ENCODE measurements at places on chromosomes 7 and 10.

DNA sequence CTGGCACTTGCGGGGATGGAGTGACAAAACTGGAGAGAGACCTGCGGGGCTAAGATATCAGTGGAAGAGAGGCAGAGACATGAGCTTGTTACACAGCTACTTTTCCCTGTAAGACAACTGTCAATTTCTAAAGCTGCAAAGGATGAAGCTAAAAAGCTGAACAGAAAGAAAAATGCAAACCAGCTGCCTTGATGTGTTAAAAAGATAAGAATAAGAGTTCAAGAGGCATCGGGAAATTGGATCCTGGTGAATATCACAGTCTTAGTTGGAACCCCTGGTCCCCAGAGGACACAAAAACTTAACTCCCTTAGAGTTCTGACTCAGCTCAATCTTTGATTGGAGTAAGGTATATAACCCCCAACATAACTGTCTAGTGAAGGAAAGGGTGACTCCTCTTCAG, 38.8 kb downstream of the VPS41 start:
- DNase-seq: no peak

DNA sequence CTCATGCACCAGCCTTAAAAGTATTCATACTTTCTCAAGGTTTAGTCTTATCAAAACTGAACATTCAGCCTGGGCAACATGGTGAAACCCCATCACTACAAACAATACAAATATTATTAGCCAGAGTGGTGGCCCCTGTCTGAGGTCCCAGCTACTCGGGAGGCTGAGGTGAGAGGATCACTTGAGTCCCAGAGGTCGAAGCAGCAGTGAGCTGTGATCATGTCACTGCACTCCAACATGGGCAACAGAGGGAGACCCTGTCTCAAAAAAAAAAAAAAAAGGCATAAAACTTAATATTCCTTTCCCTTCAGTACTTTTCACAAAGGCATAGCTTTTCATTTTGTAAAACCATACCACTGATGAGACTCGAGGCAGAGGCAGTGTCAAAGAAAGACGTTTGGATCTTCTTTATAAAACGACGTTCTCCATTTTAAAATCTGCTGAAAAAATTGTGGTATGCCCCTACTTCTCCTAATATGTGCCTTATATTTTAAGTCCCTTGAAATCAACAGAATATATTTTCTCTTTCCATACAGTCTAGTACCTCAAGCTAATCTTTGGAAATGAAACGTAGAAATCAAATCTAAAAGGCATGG, 1.9 kb downstream of the NSUN6 start:
- no peak for DNase-seq

GRCh38 chr10:5466451-5467206, 32.7 kb downstream of the CALML5 start:
- no peak for DNase-seq

DNA sequence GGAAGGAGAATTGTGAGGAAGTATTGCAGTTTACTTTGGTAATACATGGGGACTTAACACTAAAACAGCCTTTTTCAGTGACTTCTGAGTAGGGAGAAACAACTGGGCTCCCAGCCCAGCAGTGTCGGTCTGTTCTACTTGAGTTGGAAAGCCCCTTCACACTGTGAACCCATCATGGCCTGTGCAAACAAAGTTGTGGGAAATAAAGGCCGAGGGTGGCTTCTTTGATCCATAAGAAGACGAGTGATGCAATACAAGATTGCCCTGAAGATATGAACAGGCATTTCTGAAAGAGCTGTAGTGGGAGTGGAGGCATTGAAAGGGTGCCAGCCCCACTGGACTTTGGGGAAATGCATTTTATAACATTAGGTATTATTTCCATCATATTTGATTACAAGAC, 28.3 kb downstream of the C10orf120 start:
- DNase-seq: no peak

GRCh38 chr10:86960003-86960862, 1.8 kb downstream of the SNCG start:
- no peak for DNase-seq

- DNase-seq: no peak
Observed at GRCh38 chr10:113977174-113977573, 66.5 kb upstream of the ADRB1 start.

GRCh38 chr10:78523453-78523852, 489.8 kb downstream of the RPS24 start:
- no peak for DNase-seq

DNA sequence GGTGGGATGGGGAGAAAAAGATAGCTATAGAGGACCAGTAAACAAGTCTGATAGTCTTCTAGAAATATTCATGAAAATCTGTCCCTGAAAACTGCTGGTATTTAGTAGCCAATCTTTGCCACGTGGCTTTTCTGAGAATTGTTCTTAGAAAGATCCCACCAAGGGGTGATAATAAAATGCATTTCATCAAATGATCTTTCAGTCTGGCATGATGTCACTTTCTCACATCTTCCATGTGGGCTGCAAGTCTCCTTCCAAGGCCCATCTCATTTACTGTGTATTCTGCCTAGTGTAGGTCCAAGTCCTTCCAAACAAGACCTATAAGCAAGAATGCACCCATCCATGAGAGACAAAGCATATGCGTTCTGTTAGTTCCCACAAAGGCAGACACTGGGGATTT, 226.0 kb downstream of the CHCHD3 start:
- no peak for DNase-seq

- no peak for DNase-seq
Observed at GRCh38 chr7:24862461-24862860, 105.2 kb upstream of the GSDME start.

GRCh38 chr7:68994841-68995240, 603.4 kb upstream of the AUTS2 start:
- DNase-seq: no peak

DNA sequence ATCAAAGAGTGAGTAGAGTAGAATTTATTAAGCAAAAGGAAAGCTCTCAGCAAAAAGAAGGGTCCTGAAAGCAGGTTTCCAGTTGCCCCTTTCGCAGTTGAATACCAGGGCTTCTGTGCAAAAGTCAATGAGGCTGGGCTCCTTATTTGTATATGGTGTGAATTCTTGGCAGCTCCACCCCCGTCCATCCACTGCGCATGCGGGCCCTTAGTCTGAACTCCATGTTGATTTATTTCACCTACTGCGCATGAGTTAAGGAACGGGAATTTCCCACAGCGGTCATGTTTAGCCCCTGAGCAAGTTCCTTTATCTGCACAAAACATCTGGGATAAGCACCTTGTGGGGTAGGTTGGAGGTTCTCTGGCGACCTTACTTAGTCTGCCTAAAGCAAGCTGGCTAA, 325.6 kb downstream of the ZWINT start:
- DNase-seq: no peak

DNA sequence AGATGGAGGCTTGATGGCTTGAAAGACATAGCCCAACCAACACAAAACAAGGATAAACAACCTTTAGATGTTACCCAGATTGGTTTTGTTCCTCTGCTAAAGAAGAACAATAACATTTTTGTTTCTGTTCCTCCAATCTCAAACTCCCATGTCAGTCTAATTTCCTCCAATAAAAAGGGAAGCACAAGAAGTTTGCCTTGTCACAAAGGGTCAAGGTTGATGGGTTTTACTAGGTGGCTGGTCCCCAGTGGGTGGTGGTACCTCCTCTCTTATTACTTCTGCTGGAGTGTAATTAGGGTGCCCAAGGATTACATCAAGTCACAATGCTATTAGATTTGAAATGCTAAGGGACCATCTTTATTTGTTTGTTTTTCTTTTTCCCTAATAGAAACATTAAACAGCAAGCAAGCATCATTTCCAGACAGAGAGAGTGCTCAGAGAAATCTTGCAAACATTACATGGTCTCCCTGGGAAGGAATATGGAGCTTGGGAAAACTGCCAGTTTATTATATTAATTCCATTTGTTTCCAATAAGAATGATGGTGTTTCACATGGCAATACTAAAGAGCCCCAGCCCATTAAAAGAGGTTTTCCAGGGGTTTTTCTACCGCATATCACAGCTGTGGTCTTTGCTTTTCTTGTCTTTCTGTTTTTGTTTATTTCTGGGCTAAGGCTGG, 78.3 kb upstream of the AOAH start:
- no peak for DNase-seq

DNA sequence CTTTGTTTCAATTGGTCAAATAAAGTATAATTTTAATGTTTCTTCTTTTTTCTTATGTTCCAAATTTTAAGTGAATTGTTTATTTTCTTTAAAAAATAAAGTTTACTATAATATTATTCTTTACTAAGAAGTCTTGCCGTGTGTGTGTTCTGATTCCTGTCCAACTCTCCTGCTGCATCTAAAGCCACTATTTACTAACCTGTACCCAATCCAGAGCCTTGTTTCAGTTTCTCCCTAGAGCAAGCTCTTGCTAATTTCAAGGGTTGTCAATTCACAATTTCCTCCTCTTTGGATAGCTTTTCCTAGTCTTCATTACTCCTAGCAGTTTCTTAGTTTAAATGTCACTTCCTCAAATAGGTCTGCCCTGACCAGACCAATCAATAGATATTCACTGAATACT, 314.9 kb upstream of the SEMA3A start:
- no peak for DNase-seq

GRCh38 chr7:29109899-29110298, 36.4 kb downstream of the CPVL start:
- DNase-seq: no peak

DNA sequence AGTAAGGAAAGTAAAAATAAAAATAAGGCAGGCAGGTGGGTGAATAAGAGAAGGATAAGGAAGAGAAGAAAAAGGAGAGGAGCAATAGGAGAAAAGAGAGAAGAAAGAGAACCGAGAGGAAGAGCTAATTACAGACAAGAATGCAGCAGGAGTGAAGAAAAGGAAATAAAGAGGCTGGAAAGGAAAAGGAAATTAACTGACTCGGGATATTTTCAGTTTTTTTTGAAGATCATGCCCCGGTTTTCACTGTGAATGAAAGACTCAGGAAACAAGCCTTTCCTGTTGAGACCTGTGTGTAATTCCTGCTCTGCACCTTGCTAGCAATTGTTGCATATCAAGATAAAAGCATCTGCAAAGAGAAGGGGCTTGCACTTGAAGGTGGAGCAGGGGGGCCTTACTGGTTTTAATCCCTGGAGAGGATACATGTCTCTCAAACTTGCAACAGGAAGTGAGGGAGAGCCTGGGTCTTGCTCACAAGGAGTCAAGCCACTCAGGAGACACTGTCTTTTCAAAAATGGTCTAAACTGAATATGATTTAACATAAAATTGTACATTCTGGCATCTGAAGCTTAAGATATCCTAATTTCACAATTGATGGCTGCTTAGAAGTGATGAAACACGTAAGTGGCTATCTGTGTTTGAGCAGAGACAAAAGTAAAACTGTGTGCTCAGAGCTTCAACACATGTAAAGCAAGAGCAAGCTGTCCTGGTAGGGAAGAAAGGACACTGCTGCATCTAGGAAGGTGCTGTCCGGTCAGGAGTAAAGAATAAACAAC, 157.6 kb downstream of the FAM107B start:
- DNase-seq: no peak

DNA sequence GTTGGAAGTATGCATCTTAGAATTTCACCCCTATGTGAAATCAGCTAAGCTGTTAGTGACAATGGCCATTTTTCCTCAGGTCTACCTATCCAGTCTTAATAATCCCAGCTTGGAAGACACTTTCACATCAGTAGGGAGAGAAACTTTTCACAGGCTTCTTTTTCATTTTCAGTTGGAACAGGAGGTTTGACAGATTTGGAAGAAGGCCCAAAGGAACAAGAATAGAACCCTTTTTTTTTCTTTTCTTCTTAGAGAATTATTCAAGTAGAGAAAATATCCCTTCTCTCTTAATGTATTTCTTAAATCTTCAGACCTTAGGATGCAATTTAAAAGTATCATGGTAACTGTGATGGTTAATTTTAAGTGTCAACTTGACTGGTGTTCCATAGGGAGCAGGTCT, 410.5 kb upstream of the C7orf33 start:
- no peak for DNase-seq

- DNase-seq: no peak
Observed at GRCh38 chr7:22394739-22395138, 37.8 kb upstream of the RAPGEF5 start.

GRCh38 chr7:23294549-23295400, 4.4 kb upstream of the MALSU1 start:
- DNase-seq: no peak

GRCh38 chr7:141946796-141947195, at the start of gene CLEC5A:
CLEC5A (minus strand) TSS chr7:141946974; CDS start chr7:141946292, 682 bp downstream.
- DNase-seq: no peak

- no peak for DNase-seq
Observed at GRCh38 chr10:127044186-127044585, 139.0 kb downstream of the DOCK1 start.

DNA sequence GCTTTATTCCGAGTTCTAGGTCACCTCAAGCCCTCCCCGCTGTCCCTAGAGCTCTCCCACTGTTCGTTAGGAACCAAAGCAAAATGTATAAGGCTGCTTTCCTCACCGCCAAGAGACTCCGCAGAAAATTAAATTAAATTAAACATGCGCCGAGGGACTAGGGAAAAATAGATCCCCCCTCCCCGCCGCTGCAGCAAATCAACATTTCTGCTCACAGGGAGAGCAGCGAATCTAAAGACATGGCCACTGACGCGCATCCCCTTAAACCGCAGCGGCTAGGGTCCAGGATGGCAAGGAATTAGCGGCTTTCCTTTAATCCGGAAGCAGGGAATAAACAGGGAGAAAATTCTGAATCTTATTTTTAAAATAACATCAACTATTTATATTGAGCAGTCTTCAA, 7.6 kb downstream of the SP8 start:
- no peak for DNase-seq

GRCh38 chr10:118108194-118109026, 61.7 kb upstream of the RAB11FIP2 start:
- DNase-seq: no peak

GRCh38 chr7:108211382-108212201, 81.4 kb upstream of the LAMB4 start:
- no peak for DNase-seq

DNA sequence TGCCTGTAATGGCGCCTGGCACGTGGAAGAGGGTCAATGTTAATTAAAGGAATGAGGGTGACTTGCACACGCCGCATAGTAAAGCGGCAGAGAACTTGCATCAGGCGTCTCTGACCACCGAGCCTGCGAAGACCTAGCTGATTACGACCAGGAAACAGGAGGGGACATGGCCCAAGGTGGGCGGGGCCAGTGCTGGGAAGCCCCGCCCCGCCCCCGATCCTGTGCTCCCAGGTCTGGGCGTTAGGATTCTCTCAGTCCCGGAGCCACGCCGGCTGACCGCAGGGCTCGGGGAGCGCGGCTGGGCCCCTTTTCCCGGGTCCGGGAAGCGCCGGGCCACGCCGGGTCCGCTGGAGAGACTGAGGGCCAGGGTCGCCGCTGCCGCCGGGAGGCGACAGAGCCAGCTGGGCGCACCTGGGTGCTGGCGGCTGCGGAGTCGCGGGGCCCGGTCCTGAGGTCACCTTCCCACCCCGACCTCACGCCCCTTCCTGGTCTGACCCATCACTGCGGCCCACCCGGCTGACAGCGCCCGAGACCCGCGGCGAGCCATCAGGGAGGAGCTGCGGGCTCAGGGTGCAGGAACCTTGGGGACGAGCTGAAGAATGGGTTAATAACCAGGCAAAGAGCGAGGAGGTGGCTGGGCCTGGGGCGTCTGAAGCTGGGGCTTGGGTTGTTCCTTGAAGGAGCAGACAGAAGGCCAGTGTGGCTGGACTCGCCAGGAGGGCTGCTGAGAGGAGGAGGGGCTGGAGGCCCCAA, 23.0 kb upstream of the GRID1 start:
- DNase-seq: peak; percentile 42

GRCh38 chr10:123537188-123537961, 128.8 kb upstream of the GPR26 start:
- no peak for DNase-seq

GRCh38 chr10:51705774-51706173, 6.4 kb upstream of the CSTF2T start:
- DNase-seq: no peak
